Activated naive CD8-positive, alpha-beta T cell treated with anti-CD3 and anti-CD28 coated beads for 36 hours (primary cell): ENCODE measurements at places on chromosomes 7 and 10.

GRCh38 chr10:7956508-7956907, 98.0 kb upstream of the GATA3 start:
- DNase-seq: no peak

DNA sequence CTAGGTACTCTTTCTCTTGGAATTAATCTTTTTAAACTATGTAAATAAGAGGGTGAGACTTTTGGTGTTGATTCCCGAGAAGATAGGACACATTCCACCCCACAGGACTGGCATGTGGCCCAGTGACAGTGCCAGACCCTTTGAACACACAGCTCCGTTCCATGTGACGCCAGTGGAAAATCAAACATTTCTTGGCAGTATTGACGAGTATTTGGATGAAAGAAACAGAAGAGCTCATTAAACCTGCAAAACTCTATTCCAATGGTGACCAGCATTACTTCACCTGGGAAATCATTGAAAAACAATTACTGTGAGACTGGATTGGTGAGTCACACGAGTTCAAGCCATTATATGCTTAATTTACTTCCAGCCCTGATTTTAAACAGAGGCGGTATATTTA, 25.8 kb downstream of the AKR1E2 start:
- no peak for DNase-seq

- no peak for DNase-seq
These were observed 47.6 kb downstream of the ASB13 start for GRCh38 chr10:5618829-5619228.

- no peak for DNase-seq
These were observed 78.9 kb upstream of the DDC start for GRCh38 chr7:50644114-50644513.

DNA sequence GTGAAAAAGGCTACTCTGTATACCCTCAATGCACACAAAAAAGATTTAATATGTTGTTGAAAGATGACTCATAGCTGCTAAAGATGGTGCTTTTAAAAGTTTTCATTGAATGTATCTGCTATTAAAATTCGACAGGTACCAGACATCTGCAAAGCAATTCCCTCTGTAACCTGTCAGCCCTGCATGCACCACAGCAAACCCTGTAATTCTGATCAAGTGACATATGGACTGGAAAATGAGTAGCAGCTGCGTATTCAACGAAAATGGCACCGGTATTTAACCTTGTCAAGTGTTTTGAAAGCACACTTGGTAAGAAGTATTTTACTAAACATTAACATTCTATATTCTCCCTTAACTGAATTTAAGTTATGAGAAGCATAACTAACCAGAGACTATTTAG, 58.2 kb upstream of the PTPRN2 start:
- DNase-seq: no peak

- no peak for DNase-seq
These were observed 450.9 kb upstream of the VSTM2A start for GRCh38 chr7:54091322-54091721.

DNA sequence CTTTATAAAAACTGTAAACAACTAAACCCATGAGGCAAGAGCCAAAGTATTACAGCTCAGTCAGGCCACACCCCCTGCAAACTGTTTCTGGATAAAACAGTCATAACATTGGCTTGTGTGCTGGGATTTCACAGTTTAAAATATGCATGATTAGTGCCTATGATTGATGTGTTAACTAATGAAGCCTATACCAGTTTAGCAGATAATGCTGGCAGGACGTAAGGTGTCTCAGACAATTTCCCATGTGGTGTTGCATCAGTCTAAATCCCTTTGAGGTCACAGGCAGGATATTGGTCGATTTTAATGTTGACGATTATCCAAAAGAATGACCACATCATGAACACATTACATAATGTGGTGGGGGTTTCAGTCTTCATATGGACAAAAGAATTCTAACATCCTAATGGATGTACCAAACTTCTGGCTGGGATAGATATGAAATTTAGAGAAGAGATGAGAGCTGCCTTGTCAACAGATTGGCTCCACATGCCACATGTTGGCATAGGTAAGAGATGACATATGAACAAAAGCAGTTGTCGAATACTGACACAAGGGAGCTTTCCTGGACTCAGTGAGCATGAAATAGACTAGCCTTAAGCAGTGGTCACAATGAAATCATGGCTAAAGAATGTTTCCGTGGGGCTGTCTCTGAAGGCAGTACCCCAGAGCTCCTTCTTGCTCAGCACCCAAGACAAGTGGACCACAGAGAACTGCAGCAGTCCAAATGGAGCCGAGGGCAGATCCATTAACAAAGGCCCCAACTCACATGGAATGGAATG, 445.6 kb downstream of the GFRA1 start:
- no peak for DNase-seq

DNA sequence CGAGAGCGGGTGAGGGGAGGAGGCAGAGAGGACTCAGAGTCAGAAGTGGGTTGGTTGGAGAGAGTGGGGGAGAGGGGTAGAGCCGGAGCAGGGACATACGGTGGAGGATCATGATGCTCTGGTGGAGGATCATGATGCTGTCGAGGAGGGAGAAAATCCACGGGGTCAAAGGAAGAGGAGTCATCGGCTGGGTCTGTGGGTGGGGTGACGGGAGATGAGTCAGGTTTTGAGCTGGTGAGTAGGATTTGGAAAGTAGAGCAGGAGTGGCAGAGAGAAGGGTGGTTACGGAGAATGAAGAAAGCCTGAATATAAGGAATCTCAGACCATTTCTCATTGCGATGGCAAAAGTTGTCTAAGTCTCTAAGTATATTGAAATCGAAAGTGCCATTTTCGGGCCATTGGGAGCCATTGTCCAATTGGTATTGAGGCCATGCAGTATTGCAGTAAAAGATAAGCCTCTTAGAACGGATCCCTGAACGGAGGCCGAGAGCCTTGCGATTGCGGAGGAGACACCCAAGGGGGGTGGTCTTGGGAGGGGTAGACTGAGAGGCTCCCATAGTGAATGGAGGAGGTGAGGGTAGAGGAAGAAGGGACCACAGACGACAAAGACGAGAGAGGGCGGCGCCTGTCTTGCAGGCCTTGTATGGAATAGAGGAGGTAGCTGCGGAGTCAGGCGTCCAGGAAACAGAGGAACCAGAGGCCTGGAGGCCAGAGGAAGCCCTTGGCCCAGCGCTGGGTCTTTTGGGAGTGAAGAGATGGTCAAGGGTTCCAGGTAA, 23.8 kb downstream of the SCIN start:
- DNase-seq: no peak

DNA sequence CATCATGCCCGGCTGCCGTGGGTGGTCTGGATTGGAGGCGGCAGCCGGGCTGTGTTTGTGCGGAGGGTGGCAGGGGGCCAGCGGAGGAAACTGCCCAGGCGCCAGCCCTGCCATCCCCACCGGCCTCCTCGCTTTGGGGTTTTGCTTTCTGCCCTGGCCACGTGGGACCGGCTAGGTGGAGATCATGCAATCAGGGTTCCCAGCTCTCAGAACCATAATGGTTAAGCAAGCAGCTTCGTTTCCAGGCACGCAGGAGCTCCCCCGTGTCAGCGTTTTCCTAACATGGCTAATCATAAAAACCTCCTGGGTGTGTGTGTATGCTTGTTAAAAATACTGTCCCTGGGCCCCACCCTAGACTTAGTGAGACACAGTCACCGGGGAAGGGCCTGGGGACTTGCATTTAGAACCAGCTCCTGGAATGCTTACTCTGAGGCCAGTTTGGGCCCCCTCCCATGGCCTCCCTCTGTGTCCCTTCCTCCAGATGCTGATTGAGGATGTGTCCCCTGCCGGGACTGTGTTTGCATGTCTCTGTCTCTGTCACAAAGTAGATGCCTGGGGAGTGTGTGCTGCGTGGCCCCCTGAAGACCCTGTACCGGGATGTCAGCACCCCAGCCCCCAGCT, 119.3 kb downstream of the CUX1 start:
- no peak for DNase-seq

DNA sequence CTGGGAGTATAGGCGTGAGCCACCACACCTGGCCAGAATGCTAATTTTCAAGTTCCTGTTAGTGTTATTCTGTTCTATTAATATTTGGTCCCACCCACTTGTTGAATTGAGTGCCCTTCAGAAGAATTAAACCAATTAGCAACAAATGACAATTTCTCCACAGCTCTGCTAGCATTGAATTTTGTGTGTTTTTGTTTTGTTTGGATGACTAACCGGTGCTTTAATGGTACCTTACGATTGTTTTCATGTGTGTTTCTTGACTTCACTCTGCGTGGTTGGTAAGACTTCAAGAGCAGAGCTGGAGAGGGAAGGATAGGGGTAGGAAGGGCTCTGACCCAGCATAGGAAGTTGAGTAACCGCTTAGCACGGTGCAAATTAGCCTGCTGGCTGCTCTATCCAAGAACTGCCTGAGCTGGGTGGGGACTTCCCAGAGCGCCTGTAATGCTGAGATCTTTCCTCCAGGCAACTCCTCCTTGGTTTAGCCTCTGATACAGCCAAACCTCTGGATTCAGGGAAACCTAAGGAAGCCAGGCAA, 4.6 kb downstream of the ARPC1B start:
- DNase-seq: peak; percentile 51

DNA sequence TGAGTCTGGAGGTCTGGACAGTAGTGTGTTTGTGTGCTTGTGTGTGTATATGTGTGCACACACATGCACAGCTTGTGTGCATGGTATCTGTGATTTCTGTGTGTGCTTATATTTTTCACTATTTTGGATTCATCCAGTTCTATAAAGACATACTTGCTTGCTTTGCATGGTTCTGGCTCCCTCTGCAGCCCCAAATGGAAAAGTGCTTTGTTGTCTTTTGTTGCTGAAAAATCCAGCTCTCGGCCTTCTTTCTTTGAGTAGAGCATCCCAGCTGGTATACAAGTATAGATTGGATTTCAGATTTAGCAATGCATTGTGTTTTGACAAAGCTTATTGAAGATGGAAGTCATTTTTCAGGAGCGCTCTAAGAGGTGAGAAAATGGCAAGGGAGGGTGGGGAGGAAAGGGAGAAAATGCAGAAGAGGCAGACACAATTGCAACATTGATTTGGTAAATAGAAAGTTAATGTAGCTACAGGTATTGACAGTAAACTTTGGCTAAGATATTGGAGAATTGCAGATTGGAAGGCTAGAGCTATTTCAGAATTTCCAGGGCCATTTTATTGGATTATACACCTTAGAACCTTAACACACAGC, 333.9 kb downstream of the AUTS2 start:
- no peak for DNase-seq

DNA sequence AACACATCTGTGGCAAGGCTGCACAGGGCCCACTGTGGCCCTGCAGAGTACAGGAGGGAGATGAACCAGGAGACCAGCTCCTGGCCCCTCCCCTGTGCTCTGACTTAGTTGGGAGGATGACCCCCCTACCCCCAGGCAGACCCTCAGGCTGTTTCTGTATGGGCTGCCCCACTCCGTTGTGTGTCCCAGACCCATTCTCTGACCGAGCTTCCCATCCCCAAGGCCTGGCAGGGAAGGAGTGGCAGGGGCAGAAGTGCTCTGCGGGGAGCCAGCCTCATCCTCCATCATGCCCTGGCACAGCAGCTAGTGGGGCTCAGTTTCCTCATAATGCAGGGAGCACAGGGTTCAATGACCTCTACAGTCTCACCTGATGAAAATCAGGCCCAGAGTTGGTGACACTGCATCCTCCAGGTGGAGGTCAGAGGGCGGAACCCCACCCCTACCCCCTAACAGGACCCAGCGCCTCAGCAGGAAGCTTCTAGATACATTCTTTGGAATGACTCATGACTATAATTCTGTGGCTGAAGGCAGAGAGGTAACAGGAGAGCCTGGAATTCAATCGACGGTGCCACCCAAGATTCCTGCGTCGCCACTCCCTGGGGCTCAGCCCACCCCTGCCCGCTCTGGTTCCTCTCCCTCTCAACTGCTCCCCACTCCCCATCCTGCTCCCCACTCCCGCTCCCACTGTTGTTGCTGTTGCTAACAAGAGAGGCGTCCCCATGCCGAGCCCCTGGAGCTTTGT, 18.2 kb downstream of the PODXL start:
- no peak for DNase-seq

GRCh38 chr7:85770332-85770731, 583.5 kb upstream of the SEMA3D start:
- no peak for DNase-seq

DNA sequence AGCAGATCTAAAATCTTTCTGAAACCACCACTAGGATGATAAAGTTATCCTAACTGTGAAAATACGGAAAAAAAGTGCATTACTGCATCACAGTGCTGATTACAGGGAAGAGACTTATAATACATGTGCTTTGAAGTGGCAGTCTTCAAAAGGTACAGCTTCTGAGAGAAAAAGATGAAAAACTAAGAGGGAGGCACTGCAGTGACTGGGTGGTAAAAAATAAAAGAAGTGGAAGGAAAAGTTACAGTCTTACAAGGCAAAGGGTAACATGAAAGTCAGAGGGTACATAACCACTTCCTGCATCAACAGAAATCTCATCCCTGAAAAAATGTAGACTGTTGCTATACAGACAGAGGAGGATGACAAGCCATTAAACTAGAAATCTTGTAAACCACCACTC, 465.3 kb downstream of the ACTR3B start:
- DNase-seq: no peak

DNA sequence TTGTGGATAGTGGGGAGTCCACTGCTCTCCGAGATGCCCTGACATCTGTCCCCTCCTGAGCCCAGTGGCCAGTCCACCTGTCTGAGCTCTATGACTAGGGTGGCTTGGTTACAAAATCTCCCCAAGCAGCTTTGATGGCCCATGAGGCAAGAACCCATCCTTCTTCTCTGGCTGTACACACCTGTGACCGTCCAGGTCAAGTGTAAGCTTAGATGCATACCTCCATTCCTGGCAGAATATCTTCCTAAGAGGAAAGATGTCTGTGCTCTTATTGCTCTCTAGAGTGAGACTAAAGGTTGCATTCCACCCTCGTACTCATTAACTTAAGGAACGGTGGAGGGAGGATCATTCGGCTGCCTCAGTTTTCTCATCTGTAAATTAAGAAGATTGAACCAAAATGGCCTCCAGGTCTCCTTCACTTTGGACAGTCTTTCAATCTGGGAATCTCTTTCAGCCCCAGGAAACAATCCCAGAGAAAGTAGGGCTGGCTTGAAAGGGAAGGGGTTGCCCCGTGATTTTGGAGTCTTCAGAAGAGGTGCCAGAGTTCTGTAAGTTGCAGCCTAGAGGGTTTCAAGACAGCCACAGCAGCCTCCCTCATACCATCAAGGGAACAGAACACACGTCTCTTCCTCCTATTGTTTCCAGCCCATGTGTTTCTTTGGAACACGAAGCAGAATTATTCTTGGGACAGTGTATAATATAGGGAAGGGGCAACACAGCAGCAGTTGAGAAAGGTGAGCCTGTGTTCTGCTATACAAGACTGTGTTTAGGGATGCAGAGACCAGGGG, 5.5 kb downstream of the HOXA4 start:
- no peak for DNase-seq

DNA sequence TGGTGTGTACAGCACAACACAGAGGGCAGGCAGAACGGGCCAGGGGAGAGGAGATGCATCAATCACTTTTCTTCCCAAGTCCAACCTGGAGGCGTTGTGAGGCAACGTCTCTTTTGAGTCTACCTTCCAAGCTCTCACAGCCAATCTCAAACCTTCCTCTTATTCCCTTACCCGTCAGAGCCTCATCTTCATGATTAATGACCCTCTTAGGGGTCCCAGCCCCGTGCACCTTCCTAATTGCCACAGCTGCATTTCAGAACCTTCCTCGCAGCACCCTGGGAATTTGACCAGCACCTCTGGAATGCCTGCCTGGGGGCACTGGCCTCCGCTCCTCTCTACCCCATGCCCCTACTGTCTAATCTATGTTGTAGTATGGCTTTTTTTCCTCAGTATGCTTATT, 169.3 kb upstream of the PRR15 start:
- DNase-seq: no peak

GRCh38 chr7:31410265-31410664, 69.7 kb upstream of the NEUROD6 start:
- DNase-seq: no peak

- DNase-seq: no peak
These were observed 33.1 kb downstream of the DENND2A start for GRCh38 chr7:140607441-140607989.

GRCh38 chr7:78299088-78299487, 500.5 kb downstream of the PHTF2 start:
- no peak for DNase-seq
